Activated CD8-positive, alpha-beta memory T cell treated with anti-CD3 and anti-CD28 coated beads for 4 hours (primary cell): ENCODE measurements at places on chromosomes 2 and 18.

DNA sequence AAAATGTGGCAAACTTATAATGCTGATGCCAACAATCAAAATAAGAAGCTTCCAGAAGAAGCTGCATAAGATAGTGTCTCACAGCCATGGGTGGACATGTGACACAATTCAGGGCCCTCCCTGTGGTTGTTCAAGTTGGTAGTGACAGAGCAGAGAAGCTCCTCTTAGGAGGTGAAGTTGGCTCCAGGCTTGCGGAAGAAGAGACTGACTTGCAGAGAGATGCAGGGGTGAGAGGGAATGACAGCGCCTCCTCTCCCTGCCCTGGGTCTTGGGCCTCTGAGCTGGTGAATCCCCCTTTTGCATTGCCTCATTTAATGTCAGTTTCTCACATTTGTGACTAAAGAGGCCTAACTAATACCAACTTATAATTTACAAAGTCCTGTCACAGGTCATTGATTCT, 23.0 kb upstream of the RHOB start:
- DNase-seq, result no peak

GRCh38 chr2:179348906-179349305, 84.3 kb upstream of the SESTD1 start:
- DNase-seq, result no peak

DNA sequence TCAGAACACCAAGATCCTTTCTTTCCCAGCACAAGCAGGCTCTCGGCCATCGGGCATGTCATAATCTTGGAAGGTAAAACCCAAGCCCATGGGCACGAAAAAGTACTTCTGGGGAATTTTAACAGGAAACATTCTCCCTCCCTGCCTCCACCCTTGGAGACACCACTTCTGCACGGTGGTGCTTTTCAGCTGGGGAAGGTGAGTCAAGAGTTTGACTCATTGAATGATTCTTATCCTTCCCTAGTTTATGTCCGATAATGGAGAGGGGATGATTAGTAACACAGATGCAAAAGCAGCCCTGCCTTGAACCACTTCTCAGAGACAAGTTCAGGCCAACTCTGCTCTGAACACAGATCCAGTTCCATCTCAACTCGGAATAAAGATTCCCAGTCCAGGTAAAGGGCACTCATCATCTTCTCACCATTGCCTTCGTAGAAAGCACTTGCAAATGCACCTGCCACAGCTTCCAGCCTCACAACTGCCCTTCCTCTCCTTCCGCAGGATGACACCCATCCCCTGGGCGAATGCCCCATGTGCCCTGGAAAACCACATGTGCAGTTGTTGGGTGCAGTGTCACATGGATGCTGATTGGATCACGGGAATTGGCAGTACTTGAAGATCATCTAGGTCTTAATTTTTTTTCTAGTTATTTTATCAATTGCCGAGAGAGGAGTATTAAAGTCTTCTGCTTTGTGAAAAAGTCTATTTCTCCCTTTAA, 136.2 kb downstream of the PXDN start:
- DNase-seq, result no peak

DNA sequence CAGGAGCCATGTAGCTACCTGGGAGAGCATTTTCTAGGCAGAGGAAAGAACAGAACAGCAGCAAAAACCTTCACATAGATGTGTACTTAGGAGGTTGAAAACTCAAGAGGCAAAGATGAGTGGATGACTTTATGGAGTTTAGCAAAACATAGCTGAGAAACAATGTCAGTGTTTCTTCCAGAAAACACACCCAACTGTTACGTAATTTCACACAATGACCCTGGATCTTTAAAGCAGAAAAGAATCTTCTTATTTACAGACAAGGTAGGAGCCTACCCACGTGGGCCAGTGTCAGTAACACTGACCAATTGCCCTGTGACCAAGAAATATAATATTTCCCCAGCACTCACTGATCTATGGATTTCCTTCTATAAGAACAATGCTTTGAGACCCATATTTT, 254.6 kb downstream of the CDH20 start:
- no peak for DNase-seq

DNA sequence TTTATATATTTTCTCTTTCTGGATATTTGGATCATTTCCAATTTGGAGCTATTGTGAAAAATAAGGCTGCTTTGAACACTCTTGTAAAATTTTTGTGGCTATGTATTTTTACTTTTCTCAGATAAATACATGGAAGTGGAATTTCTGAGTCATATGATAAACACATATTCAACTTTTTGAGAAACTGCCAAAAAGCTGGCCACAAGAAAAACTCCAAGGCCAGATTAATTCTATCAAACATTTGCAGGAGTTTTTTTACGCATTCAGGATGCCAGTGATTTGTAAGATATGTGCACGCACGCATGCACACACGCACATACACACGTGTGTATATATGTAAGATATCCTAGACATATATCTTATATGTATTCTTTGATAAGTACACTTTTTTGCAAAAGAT, 477.5 kb upstream of the SPHKAP start:
- DNase-seq, result no peak

DNA sequence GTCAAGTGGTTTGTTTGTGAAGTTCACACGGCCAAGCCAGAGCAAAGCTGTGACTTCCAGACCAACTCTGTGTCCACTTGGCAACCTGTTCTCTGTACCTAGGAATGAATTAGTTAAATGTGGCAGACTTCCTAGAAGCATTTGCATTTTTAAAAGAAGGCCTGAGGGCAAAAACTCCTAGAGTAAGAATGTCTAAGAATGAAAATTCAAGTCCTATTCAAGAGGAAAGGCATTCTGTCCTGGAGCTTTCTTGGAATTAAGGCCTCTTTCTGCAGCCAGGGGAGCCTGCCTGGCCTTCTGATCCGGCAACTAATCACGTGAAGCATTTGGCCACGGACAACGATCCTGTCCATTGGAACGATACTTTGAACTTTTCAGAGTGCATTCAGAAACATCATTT, 155.0 kb downstream of the SETBP1 start:
- DNase-seq, result no peak

DNA sequence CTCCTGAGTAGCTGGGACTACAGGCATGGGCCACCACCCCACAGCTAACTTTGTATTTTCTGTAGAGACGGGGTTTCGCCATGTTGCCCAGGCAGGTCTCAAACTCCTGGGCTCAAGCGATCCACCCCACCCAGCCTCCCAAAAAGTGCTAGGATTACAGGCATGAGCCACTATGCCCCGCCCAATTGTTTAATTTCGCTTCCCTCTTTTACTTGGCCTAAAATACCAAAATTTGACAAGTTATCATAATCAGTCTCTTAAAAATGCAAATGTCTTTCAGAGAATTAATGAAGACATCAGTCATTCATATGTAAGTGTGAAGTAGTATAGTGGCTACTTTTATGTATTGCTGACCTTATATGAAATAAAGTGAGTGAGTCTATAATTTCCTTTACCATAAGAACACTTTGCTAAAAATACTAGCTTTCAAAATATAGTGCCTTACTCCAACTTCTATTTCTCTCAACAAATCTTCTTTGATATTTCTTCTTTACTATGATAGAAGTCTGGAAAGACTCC, 9.8 kb downstream of the FBXO11 start:
- no peak for DNase-seq

GRCh38 chr2:211390536-211391188, 834.3 kb downstream of the CPS1 start:
- no peak for DNase-seq

DNA sequence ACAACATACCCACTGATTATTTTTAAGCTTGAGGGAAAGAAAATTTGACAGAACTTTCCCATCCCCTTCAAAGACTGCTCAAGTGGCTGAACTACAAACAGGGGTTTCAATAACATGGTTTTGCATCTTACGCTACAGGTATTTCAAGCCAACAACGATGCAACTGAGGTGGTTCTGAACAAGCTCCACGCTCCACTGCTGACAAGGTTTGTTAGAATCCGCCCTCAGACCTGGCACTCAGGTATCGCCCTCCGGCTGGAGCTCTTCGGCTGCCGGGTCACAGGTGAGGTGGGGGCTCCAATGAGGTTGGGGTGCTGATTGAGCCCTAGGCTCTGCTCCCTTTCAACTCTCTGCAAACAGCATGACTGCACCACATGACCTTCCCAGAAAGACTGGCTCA, 58.1 kb downstream of the NRP2 start:
- DNase-seq, result no peak

- no peak for DNase-seq
These were observed 35.2 kb upstream of the CD207 start for GRCh38 chr2:70870790-70871189.

GRCh38 chr2:216151313-216152025, 42.3 kb downstream of the XRCC5 start:
- DNase-seq, result no peak

GRCh38 chr2:150212722-150213171, 274.7 kb downstream of the RND3 start:
- DNase-seq, result no peak

- no peak for DNase-seq
These were observed 45.3 kb upstream of the SPAG16 start for GRCh38 chr2:213238753-213239495.

- no peak for DNase-seq
These were observed 433.5 kb upstream of the LRATD1 start for GRCh38 chr2:14199040-14199439.

GRCh38 chr2:8676921-8677645, 4.8 kb upstream of the ID2 start:
- no peak for DNase-seq

- no peak for DNase-seq
These were observed 8.5 kb upstream of the SPATS2L start for GRCh38 chr2:200297989-200298388.

DNA sequence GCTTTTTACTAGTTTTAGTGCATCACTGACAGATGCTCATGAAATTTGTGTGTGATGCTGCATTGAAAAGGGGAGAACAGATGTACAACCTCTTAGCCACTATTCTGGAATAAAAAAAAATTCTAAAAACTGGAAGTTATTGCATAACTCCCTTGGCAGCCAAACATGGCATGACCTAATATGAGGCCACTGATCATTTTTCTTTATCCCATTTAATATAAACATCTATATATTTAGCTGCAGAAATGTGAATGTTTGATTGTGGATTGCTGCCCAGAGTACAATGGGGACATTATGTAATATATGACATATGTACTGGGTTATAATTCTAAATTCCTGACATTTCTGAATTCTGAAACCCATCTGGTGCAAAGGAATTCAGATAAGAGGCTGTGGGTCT, 86.5 kb downstream of the CDCA7 start:
- DNase-seq, result no peak

- DNase-seq, result no peak
These were observed 51.8 kb downstream of the TEX51 start for GRCh38 chr2:126950504-126950903.

- DNase-seq, result no peak
These were observed 81.3 kb upstream of the SETBP1 start for GRCh38 chr18:44599412-44599811.

DNA sequence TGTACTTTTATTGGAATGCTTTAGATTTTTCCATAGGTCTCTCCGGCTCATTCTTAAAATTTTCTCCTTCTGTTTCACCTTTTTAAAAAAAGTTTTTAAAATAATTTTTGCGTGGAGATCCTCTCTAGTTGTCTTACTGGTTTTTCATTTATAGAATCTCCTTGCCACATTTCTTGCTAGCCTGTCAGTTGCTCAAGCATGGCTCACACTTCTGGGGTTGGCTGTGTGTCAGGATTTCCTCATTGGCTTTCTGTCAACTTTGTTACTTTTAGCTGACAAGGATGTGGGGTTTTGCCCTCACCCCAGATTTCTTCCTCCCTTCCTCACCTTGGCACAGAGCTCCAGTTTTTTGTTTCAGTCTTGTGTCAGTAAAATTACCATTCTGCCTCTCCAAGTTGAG, 124.6 kb downstream of the ZNF407 start:
- DNase-seq, result no peak

DNA sequence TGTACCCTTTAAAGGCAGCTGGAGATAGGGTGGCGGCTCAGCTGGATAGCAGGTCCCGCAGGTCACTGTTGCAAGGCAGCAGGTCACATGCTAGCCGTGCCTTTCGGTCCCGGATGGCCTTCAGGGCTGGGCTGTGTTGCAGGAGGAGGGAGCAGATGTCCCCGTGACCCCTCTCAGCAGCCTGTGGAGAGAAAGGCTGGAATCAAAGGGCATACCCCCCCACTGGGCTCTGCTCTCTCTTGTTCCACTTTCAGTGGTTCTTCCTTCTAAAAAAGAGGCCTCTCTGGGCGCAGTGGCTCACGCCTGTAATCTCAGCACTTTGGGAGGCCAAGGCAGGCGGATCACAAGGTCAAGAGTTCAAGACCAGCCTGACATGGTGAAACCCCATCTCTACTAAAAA, 4.4 kb upstream of the ANKRD23 start:
- DNase-seq, result no peak

DNA sequence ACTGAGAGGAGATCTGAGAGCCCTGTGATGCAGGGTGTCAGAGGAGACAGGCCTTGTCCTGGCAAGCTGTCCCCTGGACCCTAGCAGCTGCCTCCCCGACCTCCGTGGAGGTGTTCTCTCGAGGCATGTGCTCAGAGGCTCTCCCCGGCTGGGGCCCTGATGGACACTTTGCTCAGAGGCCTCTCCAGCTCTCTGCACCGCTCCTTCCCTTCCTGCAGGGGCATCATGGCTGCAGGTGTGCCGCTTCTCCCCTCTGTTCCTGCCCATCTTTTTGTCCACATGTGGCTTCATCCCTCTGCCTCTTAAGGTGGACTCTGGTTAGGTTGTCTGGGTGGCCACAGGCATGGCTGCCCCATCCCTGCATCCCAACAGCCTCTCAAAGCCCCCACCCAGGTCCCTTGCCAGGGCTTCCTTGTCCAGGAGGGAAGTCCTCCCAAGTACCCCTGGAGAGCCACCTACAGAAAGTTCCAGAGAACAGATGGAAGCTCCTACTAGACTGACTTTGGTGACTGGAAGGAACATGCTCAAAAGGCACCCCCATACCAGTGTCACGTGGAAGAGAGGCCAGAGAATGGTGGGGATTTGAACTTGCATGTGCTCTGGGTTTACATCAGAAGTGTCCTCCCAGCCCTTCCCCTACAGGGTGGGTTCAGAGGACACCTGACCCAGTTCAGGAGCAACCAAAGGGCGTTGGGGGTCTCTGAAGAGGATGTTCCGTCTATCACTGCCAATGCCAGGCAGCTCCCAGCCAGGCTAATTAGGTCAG, 120.4 kb downstream of the KLHL29 start:
- no peak for DNase-seq

DNA sequence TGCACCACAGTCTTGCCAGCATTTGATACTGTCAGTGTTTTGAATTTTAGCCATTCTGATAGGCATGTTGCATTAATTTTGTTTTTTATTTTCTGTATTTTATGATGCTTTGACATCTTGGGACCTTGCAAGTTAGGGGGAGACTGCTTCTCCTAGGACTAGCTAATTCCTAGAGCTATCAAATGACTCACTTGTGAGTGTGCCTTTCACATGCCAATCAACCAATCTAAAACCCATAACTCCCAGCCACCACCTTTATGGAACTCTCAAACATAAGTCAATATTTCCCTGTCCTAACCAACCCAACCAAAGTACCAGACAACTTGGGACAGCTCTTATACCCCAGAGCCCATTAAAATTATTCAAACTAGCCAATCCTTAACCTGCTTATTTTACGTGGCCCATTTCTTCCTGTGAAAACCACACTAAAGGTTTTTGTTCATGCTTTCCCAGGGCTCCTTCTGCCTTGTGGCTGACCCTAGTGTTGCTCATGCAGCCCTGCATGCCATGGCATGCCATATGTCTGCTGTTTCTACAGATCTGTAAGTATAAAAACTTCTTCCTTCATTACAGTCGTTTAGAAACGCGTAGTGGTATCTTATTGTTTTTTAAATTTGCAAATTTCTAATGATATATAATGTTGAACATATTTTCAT, 230.1 kb downstream of the GPD2 start:
- no peak for DNase-seq
